ENCODE measurements at places on chromosomes 3 and 15.
A peak's percentile ranks its signal among the peaks of the same experiment; 100 is the strongest.

DNA sequence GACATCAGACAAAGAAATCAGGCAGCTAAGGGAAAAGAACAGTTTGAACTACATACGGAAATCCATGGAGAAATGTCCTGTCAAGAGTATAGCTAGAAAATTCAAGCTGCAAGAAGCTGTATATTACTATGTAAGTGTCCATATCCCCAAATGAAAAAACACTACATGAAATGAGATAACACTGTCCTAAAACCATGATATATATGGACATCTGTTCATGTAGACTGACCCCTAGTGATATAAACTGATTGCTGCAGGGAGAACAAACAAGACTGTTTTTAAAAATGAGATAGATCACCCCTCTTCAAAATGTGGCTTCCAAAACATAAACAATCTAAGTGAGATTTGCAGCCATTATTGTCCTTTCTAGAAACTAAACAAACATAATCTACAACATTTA, 985.6 kb downstream of the EPHA3 start:
- no peak for DNase-seq

DNA sequence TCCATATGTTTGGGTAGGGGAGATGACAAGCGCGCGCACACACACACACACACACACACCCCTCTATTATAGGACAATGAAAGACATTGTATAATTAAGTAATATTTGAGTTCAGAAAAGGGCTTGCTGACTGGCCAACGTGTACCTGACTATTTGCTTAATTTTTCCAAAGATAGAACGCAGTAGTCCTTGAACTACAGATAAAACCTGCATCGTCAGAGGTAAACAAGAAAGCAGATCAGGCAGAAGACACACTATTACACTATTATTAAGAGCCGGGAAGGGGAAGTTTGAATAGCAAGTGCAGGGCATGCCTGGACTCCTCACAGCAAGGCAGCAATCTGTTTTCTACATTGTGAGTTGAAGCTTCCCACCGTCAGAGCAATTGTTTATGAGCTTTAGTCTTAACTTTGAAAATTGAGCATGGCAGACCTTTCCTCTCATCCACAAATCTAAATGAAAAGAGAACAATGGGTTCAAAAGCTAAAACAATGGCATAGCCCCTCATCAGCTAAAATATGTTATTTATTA, 427.7 kb downstream of the GABRG3 start:
- DNase-seq = no peak

GRCh38 chr15:47696351-47696750, 21.0 kb upstream of the SEMA6D start:
- DNase-seq = no peak

DNA sequence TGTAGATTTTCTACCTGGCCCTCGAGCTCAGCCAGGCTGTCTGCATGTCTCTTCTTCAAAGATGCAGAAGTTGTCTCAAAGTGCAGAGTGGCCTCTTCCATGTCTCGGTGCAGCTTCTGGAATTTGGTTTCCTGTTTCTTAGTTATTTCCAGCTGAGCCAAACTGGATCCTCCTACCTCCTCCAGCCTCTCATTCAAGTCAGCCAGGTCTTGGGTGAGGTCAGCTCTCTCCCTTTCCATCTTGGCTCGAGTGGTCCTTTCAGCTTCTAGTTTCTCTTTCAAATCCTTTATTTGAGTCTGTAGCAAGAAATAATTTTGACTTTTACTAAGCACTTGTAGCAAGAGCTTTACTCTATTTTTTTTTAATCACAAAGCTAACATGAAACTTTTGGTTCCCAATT, 81.8 kb downstream of the MYH15 start:
- DNase-seq = peak; percentile 6

GRCh38 chr3:82002491-82002890, 241.0 kb upstream of the GBE1 start:
- no peak for DNase-seq

- DNase-seq = no peak
These were observed 38.4 kb downstream of the SLMAP start for GRCh38 chr3:57794501-57794900.

DNA sequence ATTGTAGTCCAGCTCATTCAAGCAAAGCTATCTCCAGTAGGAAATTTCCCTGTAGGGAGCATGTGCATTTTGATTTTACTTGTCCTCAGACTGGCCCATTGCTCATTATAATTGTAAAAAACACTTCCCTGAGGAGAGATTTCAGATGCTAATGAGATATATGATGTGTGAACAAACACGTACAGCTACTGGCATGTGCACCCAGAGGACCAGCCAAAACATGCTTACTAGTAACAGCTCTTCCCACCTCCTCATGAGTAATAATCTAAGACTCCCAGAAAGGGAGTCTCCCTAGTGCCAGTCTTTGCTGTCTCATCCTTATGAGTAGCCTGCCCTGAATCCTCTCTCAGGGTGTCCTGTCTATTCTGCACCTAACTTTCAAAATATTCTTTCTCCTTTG, 43.4 kb downstream of the FBXO22 start:
- DNase-seq = no peak

- DNase-seq = no peak
These were observed 27.6 kb upstream of the UBE2E2 start for GRCh38 chr3:23175341-23176083.

- DNase-seq = no peak
These were observed 152.3 kb upstream of the ROPN1 start for GRCh38 chr3:124144035-124144814.

- DNase-seq = no peak
These were observed 52.2 kb downstream of the EFHB start for GRCh38 chr3:19881852-19882251.

DNA sequence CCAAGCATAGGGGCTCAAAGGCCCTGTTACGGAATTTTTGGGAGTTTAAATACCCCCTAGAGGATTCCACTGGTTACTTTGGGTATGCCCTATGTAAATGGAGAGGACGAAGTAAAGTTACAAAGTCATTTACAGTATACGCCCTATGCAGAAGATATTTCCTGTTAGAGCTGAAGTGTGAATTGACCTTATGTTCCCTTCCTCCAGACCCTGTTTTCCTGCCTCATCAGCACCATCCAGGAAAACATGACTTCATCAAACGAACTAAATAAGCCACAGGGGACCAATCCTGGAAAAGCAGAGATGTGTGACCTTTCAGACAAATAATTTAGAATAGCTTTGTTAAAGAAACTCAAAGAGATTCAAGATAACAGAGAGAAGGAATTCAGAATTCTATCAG, 177.4 kb downstream of the SQOR start:
- no peak for DNase-seq

- DNase-seq = no peak
These were observed 247.9 kb downstream of the GBE1 start for GRCh38 chr3:81513591-81513990.

DNA sequence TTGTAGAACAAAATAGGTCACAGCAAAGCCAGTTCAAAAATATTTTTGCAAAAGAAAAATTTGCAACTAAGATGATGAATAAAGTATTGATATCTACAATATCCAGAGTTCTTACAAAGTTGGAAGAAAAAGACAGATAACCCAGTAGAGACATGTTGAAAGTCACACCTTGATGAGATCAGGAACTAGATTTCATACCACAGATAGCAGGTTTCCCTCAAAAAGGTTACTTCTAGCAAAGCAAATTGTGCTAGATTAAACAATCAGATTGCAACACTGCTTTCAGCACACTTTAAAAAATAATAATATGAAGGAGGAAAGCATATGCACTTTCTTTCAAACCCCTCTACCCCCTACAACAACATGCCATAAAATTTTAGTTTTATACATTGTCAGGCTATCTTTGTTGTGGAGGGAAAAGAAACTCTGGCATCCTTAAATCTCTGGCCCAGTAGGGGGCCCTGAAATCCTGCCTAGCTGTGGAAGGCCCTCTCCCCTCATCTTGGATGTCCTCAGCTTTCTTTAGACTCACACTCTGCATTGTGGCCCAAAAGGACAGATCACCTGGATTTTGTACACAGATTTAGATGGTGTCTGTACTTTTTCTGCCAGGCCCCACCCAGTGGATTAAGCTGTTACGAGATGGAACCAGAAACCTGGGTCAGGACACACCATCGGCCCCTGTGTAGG, 50.9 kb downstream of the CCR3 start:
- no peak for DNase-seq

GRCh38 chr3:141129541-141130011, 78.4 kb downstream of the SPSB4 start:
- DNase-seq = no peak

- DNase-seq = peak; percentile 68
These were observed 10.6 kb upstream of the LEO1 start for GRCh38 chr15:51982013-51982769.

GRCh38 chr3:185758912-185759311, 65.9 kb downstream of the IGF2BP2 start:
- DNase-seq = no peak

GRCh38 chr3:17266846-17267245, 382.1 kb downstream of the PLCL2 start:
- DNase-seq = no peak

DNA sequence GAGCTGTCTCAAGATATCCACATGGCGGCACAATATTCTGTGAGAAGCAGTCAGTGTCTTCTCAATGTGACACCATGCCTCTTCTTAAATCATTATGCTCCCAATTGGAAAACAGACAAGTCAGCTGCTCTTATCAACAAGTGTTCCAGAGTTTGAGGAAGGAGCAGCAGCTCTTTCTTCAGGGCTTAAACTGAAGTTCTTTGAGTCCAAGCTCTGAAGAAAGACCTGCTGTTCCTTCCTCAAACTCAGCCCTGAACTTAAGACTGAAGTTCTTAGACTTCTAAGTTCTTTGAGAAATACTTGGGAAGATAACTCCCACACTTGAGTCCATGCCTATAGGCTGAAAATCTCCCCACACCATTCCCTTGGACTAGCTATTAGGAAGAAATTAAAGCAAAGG, 43.4 kb downstream of the NPTN start:
- DNase-seq = no peak

DNA sequence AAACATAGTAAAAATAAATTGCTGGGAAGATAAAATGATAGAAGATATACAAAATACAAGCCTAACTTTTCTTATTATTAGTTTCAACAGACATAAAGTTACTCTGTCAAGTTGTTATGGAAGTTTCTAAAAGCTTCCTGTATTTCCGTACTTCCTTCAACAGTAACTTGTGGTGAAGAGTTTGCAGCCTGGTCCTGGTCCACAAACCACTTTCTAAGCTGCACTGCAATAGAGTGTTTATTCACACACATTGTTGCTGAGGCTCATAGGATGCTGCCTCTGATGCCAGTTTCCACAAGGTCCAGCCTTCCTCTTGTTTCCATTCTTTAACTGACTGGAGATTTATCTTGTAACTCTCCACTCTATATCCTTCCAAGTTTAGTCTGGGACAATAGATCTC, 39.4 kb upstream of the KY start:
- no peak for DNase-seq

DNA sequence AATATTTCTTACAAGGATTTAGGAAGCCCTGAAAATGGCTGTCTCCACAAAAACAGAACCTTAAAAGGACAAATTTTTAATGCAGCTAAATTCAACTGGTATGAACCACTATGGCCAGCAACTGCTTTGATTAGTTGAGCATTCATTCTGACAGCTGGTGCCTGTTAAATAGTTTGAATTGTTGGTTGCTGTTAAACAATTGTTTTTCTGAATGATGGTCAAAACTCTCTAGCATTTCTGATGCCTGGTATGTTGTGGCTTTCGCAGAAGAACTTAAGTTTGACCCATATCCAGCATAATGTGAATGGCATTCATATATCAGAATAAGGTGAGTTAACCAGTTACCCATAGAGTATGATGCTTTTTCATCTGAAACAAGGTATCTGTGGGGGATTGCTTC, 138.4 kb downstream of the MEIS2 start:
- DNase-seq = no peak

DNA sequence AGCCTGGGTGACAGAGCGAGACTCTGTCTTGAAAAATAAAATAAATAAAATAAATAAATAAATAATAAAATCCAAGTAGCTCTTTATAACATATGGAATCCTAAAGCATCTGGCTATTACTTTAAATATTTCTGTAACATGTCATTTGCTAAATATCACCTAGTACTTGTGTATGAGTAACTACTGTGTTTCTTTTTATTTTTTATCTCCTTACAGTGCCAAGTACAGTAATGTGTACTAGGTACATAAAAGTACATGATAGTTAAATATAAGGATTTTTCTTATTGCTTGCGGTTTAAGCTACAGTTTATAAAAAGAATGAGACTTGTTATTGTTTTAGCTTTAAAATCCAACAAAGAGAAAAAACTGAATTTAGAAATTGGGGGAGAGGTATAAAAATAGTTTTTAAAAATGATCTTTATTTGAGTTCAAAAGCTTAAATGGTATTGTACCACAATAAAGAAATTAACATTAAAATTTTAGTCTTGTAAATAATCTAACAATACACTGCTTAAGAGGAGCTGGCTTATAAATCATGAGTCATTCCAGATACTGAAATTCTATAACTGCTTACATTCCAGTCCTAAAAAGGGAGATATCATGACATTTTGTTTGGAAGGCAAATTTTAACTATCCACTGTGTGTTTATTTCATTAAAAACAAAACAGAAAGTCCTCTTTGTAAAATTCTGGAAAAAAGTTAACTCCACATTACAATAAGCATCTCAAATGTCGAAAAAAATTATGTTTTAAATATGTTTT, 73.1 kb downstream of the FGF7 start:
- DNase-seq = no peak

GRCh38 chr3:52019352-52020080, 23.8 kb upstream of the RPL29 start:
- no peak for DNase-seq

DNA sequence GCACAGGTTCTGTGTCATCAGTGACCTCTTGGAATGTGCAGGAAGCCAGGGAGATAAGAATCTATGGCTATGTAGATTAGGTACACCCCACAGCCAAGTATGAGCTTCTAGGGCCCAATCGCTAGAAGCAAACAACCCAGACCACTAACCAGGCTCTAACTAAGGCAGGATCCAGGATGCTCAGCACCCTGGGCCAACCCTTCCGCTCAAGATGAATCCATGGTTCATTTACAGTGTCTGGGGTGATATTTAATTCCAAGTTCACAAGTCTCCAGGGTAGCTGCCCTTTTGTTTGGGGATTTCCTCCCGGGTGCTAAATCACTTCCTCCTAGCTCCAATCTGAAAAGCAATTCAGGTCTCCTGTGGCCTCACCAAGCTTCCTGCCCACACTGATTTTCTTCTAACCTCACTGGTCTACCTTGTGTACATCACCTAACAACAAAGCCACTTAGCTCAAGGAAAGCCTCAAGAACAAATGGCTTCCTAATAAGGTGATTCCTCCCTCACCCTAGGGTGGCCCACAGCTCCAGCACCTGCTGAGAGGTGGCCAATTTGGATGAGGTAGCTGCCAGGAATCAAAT, 2.4 kb downstream of the EHD4 start:
- DNase-seq = peak; percentile 69

- DNase-seq = no peak
These were observed 13.2 kb downstream of the PAK6 start for GRCh38 chr15:40252141-40252437.
